ENCODE measurements at places on chromosomes 13 and 19. TPM values are rescaled to one million over a fixed set of nuclear protein-coding genes. Genes with fewer than 3 reads are reported as not detected.

LILRB3 gene
- total RNA-seq, result 2.0 TPM

GRCh38 chr19:48806518-48806817 is 4.4 kb downstream of the BCAT2 start:
- DNase-seq, result peak; percentile 65

SAFB2 gene
- total RNA-seq, result 99.6 TPM

HNRNPM gene
- total RNA-seq, result 265 TPM

- no peak for DNase-seq
Observed at GRCh38 chr13:23843436-23843835, 45.8 kb downstream of the MIPEP start.

RGL3 gene
- total RNA-seq, result not detected

DNA sequence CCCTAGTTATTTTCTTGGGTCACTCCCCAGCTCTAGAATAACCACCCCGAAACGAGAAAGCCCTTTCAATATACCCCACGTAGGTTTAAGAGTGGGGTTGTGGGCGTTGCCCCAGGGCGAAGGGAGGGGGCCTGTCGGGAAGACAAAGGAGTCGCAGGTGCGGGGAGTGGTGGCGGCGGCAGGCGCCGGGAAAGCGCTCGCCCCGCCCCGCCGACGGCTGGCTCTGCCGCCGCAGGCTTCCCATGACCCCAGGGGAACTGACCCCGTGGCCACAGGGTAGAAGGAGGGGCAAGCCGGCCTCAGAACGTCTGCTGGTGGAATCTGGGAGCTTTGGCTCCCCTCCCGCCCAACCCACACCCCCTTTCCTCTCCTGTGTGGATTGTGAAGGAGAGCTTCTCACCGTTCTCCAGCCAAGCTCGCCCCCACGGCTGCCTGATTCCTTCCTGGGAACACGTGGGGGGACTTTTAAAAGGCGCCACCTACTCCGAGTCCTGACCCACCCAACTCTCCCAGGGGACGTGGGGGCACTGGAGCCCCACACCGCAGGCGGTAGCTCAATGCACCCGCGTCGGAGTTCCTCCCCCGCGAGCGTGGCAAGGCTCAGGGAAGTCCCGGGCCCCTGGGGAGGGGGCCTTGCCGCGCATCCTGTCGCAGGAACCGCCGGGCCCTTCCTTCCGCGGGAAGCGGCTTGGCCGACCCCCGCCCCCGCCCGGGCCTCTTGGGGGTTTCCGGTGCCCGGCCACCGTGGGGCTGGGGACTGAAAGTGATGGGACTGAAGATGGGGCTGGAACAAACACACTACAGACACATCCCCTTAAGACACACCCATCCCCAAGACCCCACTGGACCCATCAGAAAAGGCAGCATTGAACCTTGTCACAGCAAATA is 5.5 kb downstream of the IER2 start:
- peak; percentile 79 for DNase-seq

DNA sequence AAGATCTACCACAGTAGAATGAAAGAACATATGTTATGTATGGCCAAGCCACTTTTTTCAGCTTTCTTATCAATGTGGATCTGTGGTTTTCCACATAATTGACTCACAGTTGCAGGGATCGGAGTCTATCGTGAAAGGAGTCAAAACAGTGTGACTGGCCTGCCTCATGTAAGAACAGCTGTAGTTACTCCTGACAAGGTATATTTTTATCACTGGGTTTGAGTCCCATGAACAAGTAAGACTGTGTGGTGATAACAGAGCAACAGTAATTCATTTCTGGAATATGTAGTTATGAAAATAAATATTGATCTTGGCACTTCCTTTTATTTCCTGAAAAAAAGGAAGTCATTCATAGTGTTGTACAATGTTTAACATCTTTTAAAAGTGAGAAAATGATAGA is 416.6 kb downstream of the KLF12 start:
- no peak for DNase-seq

GRCh38 chr13:43368003-43368402 is 344.6 kb downstream of the DNAJC15 start:
- no peak for DNase-seq

DNA sequence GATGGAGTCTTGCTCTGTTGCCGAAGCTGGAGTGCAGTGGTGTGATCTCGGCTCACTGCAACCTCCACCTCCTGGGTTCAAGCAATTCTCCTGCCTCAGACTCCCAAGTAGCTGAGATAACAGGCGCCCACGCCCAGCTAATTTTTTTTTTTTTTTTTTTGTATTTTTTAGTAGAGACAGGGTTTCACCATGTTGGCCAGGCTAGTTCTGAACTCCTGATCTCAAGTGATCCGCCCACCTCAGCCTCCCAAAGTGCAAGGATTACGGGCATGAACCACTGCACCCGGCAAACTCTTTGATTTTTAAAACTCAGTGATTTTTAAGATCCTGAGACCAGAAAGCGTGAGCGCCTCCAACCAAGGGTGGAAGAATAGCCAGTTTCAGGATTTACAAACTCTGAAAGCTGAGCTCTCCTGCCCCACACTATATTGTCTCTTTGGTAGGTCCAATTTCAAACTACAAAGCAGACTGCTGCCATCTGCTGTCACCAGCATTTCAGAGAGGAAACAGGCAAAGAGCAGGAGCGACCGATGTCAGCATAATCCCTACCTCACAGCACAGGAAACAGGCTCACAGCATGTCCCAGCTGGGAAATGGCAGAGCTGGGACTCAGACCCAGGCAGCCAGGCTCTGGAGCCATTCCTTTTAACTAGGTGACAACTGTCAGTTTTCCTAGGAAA is 9.2 kb downstream of the NOSIP start:
- peak; percentile 74 for DNase-seq

DNA sequence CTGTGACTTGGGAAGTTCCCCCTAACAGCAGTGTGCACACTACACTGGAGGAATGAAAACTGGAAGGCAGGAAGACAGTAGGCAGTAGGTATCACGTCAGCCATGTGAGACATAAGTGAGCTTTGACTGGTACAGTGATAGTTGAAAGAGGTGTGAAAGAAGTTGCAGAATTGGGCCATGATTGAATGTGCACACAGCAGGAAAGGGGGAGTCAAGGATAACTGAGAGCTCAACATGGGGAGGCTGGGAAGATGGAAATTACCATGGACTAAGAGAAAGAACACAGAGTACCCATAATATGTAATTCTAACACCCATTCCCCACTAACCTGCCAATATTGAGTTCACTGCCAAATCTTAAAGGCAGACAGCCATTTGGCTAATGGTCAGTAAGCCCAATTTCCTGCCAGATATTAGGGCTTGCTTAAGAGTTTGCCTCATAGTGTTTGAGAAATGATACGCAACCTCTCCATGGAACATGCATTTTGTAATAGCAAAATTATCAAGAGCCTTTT is 321.7 kb downstream of the DCT start:
- no peak for DNase-seq

ZNF221 gene
- total RNA-seq, result 1.0 TPM

PNMA8A gene
- total RNA-seq, result not detected

TMEM190 gene
- total RNA-seq, result not detected

DNA sequence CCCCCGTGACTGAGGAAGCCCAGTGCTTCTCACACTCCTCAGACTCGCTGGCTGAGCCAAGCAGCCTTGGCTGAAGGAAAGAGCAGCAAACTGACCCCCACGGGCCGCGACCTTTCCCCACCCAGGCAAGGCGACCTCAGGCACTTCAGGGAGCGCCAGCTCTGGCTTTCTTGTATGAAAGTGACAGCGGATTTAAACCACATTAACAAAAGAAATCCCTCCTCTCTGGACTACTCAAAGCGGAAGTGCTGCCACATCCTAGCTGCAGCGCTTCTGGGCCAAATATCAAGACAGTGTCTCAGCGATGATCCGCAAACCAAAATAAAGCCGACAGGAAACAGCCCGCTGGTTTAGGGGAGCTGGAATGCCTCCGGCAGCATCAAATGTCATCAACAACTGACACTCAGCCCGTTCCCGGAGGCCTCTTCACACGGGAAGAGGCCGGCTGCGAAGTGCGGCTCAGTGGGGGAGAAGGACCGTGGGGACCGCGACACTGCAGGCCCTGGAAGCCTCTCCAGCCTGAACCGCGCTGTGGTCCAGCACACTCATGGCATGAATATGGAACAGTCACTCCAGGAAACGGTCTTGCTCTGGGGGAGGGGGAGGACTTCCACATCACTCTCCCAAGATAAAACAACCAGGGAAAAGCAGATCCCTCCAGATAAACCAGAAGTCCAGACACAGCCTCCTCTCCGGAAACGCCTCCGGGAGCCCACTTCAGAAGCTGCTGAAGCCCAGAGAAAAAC is 1.4 kb downstream of the RASA3 start:
- peak; percentile 83 for DNase-seq

GRCh38 chr19:18265582-18265981 is 8.7 kb downstream of the IQCN start:
- DNase-seq, result no peak

ZNF569 gene
- total RNA-seq, result 10.4 TPM

DNA sequence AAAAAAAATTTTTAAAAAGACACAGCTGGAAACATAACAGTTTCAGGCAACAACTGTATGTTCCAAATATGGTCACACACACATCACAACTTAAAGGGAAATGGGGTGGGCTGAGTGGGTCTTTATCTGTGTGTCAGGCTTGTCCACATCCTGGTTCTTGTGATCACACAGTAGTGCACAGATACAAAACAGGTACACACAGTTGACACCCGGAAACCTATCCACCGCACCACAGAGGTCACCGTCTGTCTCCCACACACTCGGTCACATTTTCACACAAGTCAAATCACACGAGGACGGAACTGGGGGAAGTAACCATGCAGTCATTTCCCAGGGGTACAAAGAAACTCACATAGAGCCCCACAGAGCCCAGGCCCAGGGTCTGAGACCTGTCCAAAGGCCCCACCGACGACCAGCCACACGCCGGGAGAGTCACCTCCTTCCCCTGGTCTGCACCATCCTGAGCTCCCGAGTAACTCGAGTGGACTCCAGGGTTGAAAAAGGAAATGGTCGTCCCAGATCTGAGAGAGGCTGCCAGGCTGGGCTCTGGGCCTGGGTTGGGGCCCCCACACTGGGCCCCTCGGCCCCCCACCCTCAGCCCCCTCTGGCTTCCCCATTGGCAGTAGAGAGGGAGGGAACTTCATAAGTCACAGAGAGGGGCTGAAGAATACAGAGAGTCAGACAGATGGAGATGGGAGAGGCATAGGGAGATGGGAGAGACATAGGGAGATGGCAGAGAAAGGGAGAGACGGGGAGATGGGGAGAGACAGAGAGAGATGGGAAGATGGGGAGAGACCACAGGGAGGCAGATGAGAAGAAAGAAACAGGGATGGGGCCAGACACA is 1.3 kb upstream of the PPAN start:
- DNase-seq, result peak; percentile 92

VSTM2B gene
- not detected for total RNA-seq

ALG11 gene
- total RNA-seq, result 31.1 TPM

NOTCH3 gene
- total RNA-seq, result not detected

GRCh38 chr19:48711106-48711662 is 8.3 kb downstream of the MAMSTR start:
- no peak for DNase-seq

- DNase-seq, result peak; percentile 88
Observed at GRCh38 chr19:1507763-1508506, 4.9 kb downstream of the ADAMTSL5 start.

DNA sequence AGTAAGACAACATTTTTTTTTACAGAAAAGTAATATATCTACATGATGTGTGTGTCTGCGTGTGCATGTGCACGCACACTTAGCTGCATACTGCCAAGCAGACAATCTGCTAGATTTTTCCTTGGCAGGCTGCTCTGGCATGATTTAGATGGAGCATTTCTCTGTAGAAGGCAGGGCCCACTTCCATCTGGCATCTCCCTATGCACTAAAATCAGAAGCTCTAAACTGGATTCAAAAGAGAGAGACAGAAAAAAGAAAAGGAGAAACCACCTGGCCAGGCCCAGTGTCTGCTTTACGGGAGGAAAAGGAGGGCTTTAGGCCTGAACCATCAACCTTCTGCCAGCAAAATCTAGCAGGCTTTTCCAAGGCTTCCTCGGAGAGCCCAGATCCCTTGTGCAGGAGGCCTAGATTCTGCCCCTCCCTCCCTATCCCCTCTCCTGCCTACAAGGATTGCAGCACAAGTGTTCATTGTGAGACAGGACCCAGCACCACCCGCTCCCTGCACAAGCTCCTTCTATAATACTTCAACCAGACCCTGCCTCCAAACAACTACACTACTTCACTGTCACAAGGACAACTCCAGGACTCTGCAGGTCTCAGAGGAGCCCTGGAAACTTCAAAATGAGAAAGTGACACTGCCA is 99.3 kb downstream of the DOCK9 start:
- DNase-seq, result no peak

NDFIP2 gene
- 17.8 TPM for total RNA-seq

SIGLEC6 gene
- total RNA-seq, result 0.69 TPM

GRCh38 chr13:42312817-42313431 is 41.0 kb downstream of the AKAP11 start:
- DNase-seq, result no peak

NLRP9 gene
- total RNA-seq, result not detected

GRCh38 chr19:7069904-7070226 is 362 bp downstream of the ZNF557 start:
- DNase-seq, result no peak

GRCh38 chr19:27738569-27739193 is 1474.3 kb downstream of the UQCRFS1 start:
- no peak for DNase-seq

- no peak for DNase-seq
Observed at GRCh38 chr13:21014139-21014501, 47.3 kb downstream of the LATS2 start.

- peak; percentile 22 for DNase-seq
Observed at GRCh38 chr13:20525144-20525600, 485 bp downstream of the CRYL1 start.

DNA sequence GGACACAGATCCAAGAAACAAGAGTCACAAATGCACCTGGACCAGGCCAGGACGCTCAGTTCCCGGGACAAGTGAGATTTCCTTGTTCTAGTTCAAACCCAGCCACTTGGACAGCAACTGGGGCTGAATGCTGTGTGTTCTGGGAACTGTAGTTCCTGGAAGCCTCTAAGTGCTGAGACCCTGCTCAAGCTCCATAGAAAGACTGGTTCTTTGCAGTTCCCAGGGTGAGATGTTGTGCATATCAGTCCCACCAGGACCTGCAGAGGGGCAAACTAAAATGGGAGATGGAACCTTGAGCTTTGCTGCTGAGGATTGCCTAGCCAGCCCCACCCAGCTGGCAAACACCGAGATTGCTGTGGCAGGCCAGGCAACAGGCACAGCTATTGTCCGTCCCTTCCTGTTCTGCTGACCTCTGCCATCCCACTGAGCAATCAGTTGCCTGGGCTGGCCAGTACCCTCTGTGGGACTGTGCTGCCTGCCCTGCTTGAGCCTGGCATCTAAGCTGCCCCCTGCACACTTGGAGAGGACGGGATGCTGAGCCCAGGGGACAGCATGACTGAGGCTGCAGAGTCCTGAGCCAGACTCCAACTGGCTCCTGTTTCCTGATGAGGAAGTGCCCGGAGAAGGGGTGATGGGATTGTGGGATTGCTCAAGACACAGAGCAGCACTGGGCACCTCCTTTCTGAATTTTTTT is 1.4 kb upstream of the GIPC1 start:
- no peak for DNase-seq

ELSPBP1 gene
- total RNA-seq, result not detected

All from activated CD4-positive, alpha-beta T cell treated with anti-CD3 and anti-CD28 coated beads, Interleukin-2, amount 10 ng/mL, durations not matched to agents 7 days and 5 days (primary cell).